HAP-1 (cell line): ENCODE measurements at places on chromosomes 4 and X.

GRCh38 chr4:87489678-87490077, 39.5 kb downstream of the SPARCL1 start:
- no peak for DNase-seq

- no peak for DNase-seq
These were observed 1317.7 kb downstream of the FSTL5 start for GRCh38 chr4:160846121-160846520.

DNA sequence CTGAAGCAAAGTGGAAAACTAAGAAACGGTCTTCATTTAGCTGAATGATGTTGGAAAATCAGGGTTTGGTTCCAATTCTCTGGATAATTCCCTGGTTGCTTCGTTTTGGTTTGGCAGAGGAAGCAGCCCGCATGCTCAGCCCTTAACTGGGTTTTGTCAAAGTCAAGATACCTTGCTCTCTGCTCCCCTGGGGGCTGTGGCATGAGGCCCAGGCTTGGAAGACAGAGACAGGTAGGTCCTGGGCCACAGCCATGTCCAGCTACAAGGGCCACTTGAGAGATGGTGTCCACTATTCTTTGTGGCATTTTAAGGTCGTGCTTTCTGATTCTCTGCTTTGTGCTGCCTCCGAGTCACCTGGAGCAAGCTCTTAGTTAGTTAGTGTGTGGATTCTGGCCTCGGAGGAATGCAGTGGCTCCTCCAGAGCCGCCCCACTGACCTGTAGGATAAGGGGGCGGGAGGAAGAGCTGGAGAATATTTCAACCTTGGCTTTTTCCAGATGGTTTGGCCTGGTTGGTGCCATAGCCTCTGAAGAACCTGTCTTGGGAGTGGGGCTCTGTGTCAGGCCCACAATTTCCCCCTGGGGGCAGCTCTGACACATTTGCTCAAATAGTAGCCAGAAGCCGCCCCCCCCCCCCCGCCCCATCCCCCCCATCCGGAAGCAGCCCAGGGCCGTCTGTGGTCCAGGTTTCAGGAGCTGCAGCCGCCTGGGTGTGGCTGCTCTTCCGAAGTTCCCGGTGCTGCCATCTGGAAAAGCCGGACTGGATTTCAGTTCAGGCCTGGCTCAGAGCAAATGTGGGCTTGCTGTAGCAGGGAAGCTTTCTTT, 147.1 kb downstream of the NHS start:
- peak; percentile 61 for DNase-seq

GRCh38 chrX:57286507-57287251, at the start of gene FAAH2:
Gene FAAH2 (plus strand): TSS chrX:57286706. CDS start chrX:57286826, 120 bp downstream.
- DNase-seq, result peak; percentile 48

DNA sequence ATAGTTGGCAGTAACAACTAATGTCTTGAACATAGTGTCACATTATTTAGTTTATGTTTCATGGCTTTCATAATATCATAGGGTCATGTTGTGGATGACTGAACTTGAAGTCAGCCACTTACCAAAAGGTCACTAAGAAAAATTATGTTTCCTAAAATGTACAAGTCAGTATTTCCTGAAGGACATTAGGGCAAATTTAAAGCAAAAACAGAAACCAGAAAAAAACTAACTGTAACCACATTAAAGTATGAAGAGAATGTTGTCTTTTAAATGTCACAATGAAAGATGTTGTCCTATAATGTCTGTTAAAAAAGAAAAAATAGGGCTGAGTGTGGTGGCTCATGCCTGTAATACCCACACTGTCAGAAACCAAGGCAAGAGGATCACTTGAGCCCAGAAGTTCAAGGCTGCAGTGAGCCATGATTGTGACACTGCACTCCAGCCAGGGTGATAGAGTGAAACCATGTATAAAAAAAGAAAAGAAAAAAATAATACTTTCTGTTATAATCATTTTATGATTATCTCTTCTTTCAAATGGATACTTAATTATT, 55.8 kb downstream of the HHIP start:
- DNase-seq, result no peak

DNA sequence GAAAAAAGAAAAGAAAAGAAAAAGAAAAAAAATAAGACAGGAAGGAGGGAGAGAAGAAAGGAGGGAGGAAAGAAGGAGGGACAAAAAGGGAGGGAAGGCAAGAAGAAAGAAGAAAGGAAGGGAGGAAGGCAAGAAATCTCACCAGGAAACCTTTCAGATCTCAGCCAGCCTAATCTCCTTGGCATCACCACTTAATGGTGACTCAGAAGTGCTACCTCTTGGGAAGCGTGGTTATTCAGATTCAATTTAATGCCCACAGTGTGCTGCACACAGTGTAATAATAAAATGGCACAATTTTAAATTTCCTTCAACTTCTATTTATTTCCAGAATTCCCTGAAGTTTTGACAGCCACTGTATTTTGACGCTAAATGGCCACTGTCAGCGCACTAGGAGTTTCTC, 50.3 kb downstream of the DKK2 start:
- DNase-seq, result no peak

GRCh38 chr4:138200236-138200590, 41.9 kb downstream of the SLC7A11 start:
- peak; percentile 56 for DNase-seq

DNA sequence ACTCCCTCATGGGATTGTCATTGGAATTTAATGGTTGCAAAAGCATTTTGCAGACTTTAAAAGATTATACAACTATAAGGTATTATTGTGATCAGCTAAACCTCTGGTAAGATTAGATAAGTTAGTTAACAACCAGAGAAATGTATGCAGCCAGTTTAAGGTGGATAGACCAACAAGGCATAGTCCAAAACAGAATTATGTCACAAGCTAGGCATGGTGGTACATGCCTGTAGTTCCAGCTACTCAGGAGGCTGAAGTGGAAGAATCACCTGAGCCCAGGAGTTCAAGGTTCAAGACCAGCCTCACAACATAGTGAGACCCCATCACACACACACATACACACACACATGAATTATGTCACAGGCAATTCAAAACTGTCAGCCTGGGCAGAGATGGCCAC, 54.7 kb upstream of the KLHL13 start:
- DNase-seq, result no peak

GRCh38 chr4:8103421-8104390, 54.9 kb downstream of the ABLIM2 start:
- DNase-seq, result peak; percentile 44

- no peak for DNase-seq
These were observed 182.8 kb downstream of the BANK1 start for GRCh38 chr4:101973361-101973760.

DNA sequence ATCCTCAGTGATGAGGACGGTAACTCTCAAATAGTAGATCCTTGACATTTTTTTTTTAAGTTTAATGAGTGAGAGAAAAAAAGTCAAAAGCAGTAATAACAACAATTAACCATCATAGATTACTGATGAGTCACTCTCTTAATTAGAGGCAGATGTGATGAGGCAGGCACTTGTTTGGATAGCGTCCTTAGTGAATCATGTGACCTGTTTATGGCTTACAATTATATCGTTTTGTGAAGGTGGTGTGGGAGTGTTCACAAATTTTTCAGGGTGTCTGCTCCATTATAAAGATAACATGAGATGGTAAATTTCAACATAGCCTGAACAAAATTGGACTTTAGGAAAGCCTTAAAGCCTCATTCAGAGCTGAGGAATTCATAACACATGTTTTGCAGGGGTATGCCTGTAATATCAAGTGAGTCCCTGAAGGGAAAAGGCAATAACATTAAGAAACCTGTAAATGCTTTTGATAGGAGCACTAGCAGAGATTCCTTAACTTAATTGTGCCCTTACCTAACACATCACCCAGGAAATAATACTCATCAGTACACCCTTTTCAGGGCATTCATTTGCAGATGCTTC, 51.9 kb upstream of the XIAP start:
- no peak for DNase-seq

DNA sequence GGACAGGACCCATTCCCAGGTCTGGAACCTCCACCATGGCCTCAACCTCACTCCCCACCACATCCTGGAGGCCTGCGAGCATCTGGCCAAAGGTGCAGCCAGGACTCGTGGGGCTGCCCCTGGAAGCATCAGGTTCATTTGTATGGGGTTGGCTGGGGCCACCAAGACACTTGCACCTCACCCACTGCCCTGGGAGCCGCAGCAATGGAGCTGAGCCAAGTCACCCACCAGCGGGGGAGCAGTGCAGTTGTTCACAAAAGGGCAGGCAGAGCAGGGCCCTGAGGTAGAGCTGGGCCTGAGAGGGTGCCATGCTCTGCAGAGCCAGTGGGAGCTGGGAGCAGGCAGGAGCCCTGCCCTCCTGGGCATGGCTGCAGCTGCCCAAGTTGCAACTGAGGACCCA, 163.5 kb downstream of the FAM47A start:
- DNase-seq, result no peak

DNA sequence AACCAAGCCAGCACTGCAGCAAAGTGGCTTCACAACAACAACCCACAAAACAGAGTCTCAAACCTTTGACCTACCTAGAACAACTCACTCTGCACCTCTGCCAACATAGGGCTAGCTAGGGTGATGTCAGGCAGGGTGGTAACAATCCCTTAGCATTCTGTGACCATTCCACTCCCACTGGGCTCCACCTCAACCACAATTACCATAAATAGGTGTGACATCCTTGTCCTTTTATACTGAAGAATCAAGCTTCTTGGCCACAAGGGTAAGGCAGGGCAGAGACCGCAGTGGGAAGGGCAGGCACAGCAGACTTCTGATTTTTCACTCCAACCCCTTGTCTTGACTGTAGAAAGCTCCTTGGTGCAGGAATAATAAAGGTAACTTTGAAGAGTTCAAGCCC, 795.4 kb upstream of the DIAPH2 start:
- DNase-seq, result no peak

DNA sequence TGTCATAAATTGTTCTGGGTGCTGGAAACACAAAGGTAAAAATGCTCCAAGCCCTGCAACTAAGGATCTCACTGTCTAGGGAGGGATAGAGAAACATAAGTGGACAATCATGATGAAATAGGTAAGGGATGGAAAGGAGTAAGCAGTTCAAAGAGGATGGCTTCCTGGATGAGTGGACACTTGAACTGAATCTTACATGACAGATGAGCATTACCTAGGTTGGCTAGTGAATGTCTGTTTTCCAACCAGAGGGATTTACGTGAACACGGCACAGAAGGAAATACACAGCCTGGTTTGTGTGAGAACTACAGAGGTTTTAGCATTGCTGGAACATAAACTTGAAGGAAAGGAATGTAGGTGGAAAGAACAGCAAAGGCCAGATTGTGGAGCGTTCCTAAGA, 150.2 kb upstream of the GALNT7 start:
- DNase-seq, result no peak

- DNase-seq, result no peak
These were observed 209.1 kb upstream of the HCCS start for GRCh38 chrX:10902001-10902400.

DNA sequence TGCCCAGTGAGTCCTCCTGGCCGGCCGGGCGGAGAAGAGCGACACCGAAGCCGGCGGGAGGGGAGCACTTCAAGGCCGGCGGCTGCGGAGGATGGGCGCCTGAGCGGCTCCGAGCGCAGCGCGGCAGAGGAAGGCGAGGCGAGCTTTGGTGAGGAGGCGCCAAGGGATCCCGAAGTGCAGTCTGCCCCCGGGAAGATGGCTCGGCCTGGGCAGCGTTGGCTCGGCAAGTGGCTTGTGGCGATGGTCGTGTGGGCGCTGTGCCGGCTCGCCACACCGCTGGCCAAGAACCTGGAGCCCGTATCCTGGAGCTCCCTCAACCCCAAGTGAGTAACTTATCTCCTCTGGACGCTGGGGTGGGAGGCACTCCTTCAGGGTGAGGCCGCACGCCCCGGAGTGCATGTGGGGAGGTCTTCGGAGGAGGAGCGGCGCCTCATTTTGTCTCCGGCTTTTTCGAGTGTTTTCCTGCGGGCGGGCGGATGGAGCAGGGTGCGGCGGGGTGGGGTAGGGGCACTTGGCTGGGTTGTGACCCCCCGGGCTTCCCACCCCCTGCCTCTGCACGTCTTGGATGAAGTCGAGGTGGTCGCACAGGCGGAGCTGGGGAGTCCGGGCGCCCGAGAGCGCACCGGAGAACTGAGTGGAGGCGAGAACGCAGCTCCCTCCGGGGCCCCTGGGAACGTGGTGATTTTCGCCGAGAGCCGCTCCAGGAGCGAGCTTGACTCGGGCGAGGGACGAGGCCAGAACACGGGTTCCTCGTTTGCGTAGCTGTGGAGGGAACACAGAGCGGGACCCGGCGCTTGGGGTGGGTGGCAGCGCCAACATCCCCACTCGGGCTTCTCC, 979 bp downstream of the EFNB1 start:
- DNase-seq, result no peak

DNA sequence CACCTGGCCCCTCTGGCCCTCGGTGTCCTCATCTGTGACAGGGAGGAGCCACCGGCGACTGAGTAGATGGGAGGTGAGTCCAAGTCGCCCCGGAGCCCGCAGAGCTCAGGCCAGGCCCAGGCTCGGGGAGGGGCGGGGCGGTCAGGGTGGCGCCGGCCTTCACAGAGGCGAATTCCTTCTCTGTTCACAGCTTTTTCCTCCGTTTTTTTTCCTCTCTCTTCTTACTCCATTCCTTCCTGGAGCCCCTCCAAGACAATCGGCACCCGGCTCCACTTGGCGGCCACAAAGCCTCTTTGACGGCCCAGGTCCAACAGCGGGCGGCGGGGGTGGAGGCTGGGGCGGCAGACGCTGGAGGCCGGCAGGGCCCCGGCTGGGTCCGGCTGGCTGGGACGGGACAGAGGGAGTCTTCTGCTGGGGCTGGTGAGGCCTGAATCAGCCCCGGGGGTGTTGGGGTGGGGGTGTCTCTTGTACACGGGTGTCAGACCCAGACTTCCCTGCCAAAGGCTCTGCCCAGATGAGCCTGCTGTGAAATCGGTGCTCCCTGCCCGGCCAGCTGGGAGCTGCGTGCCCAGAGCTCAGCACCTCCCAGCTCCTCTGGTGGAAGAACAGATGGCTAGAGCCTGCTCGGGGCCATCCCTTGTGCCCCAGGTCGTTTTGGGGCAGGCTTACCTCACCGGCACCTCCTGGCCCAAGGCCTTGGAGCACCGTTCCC, 22.6 kb downstream of the FGFRL1 start:
- DNase-seq, result no peak

GRCh38 chrX:17566740-17567139, 170.6 kb upstream of the SCML1 start:
- DNase-seq, result no peak

- no peak for DNase-seq
These were observed 262.0 kb downstream of the COL25A1 start for GRCh38 chr4:109040441-109040840.

GRCh38 chr4:99028187-99028586, 32.7 kb downstream of the METAP1 start:
- DNase-seq, result no peak

- DNase-seq, result no peak
These were observed 38.3 kb upstream of the PPP2R3B start for GRCh38 chrX:425056-425455.

- DNase-seq, result no peak
These were observed 49.4 kb downstream of the ANXA3 start for GRCh38 chr4:78601013-78601412.

DNA sequence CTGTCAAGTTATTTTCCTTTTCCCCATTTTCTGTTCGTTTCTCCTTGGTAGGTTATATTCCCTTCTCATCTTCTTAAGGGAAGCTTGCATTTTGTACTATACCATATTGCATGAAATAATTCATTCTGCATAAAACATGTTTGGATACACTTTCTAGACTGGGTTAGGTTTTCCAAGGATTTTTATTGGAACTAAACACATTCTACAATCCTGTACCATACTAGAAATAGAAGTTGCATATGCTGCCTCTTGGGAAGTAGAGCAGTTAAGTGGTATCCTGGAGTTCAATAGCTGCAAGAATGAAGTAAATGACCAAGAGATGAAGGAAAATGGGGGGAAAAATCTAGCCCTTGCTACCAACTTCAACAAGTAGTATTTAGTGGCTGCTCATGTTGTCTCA, 393.7 kb upstream of the SLIT2 start:
- DNase-seq, result no peak
